ENCODE measurements at places on chromosomes 16 and 17. TPM values are rescaled to one million over a fixed set of nuclear protein-coding genes. Genes with fewer than 3 reads are reported as not detected.

GRCh38 chr16:50450957-50451356 is 82.2 kb upstream of the BRD7 start:
- no peak for DNase-seq

DNA sequence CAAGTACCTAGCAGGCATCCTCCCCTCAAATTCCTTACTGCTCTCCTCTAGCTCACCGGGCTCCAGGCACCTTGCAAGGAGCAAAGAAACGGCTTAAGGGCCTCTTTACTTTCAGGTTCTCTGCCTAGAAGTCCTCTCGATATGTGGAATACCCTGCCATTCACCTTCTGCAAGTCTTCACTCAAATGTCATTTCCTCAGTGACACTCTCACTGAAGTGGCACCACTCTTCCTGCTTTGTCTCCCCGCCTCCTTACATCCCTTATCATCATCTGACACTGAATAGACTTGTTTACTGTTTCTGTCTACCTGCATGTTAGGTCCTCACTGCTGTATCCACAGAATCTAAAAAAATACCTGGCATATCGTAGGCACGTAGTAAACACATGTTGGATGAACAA is 947 bp downstream of the SLC7A6OS start:
- DNase-seq = no peak

DNA sequence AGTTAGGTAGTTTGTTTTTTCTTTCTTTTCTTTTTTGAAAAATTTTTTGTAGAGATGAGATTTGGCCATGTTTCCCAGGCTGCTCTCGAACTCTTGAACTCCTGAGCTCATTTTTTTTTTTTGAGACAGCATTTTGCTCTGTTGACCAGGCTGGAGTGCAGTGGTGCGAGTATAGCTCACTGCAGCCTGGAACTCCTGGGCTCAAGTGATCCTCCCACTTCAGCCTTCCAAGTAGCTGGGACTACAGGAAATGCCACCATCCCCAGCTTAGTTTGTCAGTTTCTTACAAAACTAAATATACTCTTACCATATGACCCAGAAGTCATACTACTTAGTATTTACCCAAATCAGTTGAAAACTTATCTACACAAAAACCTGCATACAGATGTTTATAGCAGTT is 14.4 kb upstream of the FBXO47 start:
- no peak for DNase-seq

The PTX4 gene
- total RNA-seq = not detected

The FBXO39 gene
- total RNA-seq = not detected

- no peak for DNase-seq
Measured at GRCh38 chr17:37829592-37830123, 84.8 kb upstream of the HNF1B start.

GRCh38 chr17:36117505-36118382 is 14.1 kb downstream of the CCL4 start:
- no peak for DNase-seq

The CCL18 gene
- total RNA-seq = not detected

The TBX2 gene
- total RNA-seq = 0.47 TPM

The DLX4 gene
- total RNA-seq = not detected

The OSGIN1 gene
- total RNA-seq = 0.31 TPM

The CES3 gene
- total RNA-seq = 0.78 TPM

GRCh38 chr17:33623841-33624240 is 330.7 kb upstream of the ASIC2 start:
- no peak for DNase-seq

DNA sequence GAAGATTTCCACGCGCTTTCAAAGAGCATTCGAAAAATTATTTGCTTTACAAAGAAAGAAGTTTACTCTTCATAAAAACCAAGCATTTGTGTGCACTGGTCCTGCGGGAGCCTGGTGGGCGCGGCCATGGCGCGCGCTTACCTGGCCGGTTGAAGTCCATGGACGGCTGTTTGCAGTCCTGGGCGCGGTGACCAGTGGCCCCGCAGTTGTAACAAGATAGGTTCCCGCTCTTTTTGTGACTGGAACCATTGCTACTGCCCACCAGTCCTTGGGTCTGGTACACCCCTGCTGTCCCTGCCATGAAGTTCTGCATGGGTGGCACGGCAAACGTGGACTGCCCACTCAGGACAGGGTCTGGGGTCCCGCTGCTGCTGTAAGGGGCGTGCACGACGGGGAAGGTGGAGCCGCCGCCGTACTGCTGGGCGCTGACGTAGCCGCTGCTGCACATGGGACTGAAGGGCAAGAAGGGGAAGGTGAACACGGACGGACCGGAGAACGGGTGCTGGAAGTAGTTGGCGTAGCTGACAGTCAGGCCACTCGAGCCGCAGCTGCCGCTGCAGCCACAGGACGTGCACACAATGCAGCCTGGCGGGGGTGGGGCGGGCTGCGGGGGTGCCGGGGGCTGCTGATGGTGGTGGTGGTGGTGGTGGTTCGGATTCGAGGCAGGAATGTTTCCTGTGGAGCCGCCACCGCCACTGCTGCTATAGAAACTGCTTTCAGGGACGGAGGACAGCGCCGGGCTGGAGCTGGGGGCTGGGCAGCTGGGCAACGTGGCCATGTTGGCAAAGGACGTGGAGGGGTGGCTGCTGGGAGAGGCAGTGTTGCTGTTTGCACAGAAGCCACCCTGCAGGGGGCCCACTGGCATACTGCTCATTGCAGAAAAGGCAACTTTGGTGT is 19.5 kb downstream of the MAP1LC3B start:
- DNase-seq = no peak
